ENCODE measurements at places on chromosomes 6 and 20.

DNA sequence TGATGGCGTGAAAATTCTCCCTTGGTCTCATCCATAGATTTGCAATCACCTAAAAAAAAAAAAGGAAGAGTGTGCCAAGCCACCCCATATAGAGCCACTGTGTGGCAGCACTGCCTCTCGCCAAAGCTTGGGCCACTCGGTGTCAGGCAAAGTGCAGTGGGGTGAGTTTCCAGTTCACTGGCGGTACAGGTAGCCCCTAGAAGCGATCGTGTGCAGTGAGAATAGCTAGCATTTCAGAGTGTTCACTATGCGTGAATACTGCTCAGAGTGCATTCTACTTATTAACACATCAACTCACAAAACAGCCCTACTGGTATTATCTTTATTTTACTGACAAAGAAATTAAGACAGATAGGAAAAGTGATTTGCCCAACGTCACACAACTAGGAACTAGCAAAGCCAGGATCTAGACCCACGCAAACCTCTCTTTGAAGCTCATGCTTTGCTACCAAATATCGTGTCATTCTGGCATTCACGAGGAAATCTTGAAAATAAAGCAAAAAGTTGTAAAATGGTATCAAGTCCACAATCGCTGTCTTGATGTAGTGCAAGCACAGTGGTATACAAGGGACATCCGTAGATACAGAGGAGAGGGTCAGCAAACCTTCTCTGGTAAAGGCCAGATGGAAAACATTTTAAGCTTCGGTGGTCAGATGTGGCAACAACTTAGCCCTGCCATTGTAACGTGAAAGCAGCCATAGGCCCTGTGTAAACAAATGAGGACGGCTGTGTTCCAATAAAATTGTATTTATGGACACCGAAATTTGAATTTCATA lies 10.4 kb upstream of the GCNT2 start:
- peak; percentile 10 for DNase-seq

DNA sequence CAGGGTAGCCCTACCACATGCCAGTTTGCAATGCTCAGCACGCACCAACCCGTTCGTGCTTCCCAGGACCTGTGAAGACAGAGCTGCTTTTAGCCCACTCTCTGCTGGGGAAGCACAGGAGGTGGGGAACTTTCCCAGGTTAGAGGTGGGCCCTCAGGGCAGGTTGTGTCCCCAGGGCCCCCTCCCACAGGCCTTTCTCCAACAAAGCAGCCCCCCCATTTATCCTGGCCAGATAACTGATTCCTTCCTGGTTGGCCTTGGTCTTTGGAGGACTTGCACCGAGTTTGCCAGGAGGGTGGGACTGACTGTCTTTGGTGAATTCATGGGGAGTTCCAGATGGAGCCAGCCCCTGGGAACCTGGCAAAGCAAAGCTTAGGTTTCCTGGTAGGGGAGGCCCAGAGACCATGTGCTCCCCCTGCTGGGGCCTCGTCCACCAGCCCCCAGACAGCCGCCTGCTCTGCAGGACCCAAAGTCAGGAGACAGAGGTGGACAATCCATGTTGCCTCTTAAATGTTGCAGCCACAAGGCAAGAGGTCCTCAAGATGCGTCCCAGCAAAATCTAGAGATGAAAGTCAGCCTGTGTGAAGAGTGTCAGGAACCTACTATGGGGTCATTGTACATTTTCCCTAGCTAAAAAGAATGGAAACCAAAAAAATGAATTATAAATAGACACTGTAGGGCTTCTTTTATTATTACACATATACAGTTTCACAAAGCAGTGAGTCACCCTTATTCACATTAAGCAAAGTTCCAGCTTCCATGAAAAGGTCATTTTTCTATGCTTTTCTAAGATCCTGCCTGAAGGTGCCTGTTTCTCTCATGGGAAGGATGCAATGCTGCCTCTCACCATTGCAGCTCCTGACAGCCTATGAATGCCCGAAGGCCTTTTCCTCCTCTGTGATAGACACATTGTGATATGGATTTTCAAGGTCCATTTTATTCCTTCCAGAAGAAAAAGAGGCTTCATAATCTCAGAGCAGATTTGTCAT lies 497.8 kb downstream of the PREX1 start:
- peak; percentile 6 for DNase-seq

GRCh38 chr6:36577301-36577700 lies 16.9 kb upstream of the SRSF3 start:
- peak; percentile 91 for DNase-seq

DNA sequence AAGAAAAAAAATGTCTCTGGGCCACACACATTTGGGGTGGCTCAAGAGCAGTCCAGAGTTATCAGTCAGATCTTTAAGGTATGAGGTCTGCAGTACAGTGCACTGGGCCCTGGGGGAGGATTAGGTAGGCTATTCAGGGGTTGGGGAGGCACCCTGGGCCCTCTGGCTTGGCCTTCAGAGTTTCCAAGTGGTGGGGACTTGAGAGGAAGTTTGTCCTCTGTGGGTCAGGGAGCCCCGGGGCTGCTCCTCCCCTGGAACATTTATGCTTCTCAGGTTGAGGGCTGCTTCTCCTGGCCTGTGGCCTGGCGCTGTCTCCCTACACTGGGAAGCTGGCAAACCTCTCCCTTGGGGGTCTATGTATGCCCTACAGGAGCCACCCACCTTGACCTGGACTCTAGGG lies 46.0 kb downstream of the PTK7 start:
- no peak for DNase-seq

DNA sequence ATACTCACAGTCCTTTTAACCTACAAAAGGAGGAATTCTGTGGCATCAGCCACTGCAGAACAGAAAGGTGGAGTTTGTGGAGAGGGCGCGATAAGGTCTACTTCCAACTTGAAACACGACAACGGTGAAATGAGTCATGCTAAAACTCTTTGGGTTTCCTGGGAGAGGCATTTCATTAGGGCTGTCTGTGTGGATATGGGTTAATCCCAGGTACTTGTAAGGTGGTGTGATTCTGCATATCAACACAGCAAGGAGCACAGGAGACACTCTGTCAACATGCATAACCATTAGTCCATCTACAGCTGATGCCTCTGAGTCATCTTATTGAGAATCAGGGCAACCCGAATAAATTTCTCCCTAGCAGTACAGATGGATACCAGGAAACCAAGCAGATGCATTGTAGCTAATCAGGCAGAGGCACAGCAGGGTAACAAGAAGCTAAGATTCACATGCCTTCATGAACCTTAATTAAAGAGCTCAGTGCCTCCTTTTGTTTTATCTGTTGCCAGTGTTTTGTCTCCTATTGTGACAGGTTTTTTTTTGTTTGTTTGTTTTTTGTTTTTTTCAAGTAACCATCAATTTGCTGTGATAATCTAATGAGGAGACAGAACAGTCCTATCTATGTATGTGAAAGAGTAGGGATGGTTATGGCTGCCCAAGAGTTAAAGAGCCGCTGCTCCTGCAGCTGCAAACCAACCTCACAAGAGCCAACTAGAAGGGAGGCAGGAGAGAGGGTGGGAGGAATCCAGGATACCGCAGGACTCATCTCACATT lies 315.8 kb upstream of the SOX4 start:
- no peak for DNase-seq

DNA sequence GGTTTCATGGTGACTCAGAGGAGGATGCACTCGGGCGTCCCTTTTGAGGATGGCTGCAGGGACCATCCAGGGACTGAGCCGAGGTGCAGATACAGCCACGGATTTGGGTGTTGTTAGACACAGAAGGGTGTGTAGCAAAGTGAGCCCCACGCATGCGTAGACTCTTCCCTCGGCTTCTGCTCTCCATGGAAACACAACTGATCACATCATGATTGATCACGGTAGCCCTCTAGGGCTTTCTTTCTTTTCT lies 606 bp upstream of the ULBP1 start:
- peak; percentile 34 for DNase-seq

- peak; percentile 62 for DNase-seq
Measured at GRCh38 chr6:7108196-7108963, 619 bp downstream of the RREB1 start.

- DNase-seq = no peak
Measured at GRCh38 chr6:137011406-137011805, 33.4 kb downstream of the IL20RA start.

DNA sequence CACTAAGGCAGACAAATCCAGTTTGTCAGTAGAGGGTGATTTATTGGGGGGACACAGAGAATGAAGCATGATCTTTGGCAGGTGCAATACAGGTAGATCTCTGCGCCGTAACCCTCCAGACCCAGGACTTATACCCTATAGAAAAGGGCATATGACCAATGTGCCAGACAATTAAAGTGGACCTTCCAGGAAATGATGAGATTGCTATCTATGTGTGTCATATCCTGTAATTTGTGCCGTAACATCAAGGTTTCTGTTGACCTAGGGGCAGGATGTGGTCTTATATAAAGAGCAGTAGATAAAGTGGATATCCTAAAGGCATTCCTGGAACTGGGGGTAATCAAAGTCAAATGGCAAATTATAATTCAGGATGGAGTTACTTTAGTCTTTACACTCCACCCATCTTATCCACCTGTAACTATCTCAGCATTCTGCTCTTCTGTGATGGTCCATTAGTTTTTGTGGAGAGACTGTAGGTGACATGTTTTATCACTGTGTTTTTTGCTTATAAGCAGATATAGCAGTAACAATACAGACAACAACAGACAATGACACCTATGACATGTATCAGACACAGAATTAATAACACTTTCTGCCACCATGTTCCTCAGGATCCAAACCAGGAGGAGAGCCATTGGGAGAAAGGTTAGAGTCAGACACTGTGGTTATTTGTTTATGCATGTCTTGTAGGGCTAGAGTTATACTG lies 43.1 kb upstream of the ZNF337 start:
- DNase-seq = peak; percentile 16

GRCh38 chr6:13674533-13675190 lies 37.0 kb downstream of the RANBP9 start:
- no peak for DNase-seq

- no peak for DNase-seq
Measured at GRCh38 chr6:82882363-82883023, 183.1 kb downstream of the UBE3D start.

GRCh38 chr6:152993431-152993830 lies 9.1 kb downstream of the MTRF1L start:
- DNase-seq = no peak

DNA sequence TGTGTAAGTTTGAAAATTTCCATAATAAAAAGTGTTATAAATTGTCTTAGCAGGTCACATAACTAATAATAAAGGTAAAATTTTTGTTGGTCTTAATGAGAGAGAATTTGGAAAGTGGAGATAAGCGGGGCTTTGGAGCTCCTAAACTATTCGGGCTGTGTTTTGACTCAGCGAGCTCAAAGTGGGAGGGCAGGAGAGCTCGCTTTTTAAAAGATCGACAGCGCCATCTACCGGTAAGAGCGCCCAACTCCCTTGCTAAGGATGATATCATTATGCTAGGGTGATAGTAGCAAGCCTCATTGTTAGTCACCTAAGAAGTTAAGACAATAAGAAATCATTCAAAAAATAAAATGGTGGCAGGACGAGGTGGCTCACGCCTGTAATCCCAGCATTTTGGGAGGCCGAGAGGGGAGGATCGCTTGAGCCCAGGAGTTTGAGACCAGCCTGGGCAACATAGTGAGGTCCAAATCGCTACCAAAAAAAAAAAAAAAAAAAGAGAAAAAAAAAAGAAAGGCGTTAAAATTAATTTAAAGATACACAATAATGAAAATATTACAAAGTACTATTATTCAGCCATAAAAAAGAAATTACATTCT lies 24.8 kb downstream of the C6orf15 start:
- DNase-seq = peak; percentile 88

- no peak for DNase-seq
Measured at GRCh38 chr20:60497298-60498035, 539.2 kb downstream of the CDH26 start.

DNA sequence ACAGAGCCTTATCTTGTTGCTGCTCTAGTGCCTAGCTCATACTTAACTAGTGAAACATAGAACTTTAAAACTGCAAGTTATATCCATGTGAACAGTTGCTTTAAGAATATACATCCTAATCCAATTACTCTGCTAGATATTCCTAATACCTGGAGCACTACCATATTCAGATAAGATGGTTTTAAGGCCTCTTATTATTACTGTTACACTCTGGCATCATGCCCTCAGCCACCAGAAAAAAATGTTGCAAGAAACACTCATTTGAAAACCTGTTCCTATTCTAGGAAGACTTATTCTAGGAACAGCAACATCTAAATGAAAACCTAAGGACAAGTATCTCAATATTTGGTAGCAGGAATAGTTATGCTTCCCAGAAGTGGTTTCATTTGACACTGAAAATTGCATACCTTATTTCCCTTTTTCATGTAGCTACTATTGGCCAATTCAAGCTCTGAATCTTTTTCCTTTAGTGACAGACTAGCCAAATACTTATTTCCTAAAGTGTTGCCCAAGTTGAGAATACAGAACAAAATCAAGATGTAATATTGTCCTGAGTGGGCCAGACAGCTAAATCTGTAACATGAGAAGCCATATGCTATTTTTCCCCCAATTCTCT lies 4.8 kb upstream of the MTFR2 start:
- DNase-seq = no peak

DNA sequence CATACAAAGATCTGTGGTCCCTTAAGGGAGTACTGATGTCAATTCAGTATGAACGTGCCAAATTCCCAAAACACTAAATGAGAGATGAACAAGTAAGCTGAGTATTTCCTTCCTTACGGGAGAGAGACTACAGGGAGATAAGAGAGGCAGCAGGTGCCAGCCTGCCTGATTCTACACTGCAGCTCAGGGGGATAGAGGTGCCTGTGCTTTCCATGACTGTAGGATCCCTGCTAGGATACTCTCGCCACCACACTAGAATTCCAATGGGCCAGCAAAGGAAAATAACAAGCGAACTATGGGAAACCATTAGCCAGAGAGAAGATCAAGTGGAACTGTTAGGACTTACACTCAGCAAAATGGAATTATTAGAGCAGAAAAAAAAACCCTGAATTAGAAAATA lies 198.5 kb upstream of the BTBD3 start:
- DNase-seq = no peak

DNA sequence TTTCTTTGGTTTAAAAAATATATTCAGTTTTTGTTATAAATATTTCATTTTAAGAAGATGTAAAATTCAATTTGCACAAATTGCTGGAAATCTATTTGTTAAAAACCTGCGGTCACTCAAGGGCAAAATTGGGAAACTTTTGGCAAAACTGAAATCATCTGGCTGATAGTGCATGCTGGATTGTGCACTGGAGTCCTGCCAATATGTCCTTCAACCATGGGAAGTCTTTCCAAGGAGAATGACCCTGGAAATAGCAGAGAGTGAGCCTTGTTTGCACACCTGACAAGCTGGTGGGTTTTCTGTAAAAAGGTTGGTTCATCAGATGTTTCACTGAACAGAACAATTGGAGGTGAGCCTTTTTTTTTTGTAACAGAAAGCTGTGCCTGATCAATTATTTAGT lies 413.5 kb downstream of the BTBD3 start:
- DNase-seq = no peak
